Stimulated activated CD4-positive, alpha-beta T cell treated with anti-CD3 and anti-CD28 coated beads, TNF-alpha, amount 100 ng/mL, for 48 hours (primary cell): ENCODE measurements at places on chromosomes 5 and 9.

DNA sequence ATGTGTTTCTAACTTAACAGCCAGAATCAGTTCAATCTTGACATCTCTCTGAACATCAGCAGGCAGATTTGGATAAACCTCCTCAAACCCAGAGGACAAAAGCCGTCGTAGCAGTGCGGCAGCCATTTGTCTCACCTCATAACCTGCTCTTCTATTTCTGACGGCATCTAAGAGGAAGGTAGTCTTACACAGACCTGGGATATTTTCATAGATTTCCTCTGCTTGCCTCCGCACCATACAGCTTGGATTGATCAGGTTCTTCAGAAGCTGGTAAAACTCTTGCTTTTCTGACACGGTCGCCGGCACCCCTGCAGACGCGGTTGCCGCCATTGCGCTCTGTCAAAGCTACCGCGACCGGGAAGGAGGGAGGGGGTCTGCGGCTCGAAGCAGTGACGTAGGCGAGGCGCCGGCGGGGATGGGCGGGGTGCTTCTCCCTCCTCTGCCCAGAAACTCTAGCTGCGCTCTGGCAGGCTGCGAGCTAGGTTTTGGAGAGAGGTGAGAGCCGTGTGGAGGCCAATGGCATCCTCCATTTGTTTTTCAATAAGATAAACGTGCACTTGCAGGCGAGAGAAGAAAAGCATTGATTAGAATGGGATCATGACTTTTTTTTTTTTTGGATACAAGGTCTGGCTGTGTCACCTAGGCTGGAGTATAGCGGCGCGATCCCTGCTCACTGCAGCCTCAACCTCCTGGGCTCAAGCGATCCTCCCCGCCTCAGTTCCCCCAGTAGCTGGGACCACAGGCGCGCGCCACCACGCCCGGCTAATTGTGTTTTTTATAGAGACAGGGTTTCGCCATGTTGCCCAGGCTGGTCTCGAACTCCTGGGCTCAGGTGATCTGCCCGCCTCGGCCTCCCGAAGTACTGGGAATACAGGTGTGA lies at the start of gene RANBP6:
Gene RANBP6, minus strand, starts transcription at position 347 of the 880 bp plus-strand sequence. Its CDS starts 17 bp downstream, at position 330.
- peak; percentile 86 for DNase-seq

DNA sequence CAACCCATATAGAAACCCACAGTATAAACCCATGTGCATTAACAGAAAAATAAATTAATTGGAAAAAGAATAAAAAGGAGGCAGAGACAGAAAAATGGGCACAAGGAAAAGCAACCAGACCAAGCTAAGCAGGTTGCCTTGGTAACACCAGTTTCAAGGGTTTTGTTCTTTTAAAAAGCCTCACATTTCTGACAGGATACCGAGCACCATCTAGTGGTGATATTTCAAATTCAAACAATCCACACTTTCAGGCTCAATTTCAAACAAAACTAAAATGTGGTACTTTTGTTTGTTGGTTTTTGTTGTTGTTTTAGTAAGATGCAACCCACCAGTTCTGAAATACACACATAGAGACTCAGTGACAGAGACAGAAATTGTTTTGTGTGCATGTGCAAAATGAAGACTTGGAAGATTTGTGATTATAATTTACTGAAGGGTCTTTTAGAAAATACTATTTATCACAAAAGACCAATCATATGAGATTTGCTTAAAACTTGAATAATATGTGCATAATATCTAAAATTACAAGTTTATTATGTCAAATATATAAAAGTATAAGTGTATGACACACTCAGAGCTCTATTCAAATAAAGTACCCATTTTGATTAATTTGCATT lies 318.2 kb downstream of the SLCO4C1 start:
- DNase-seq = no peak

DNA sequence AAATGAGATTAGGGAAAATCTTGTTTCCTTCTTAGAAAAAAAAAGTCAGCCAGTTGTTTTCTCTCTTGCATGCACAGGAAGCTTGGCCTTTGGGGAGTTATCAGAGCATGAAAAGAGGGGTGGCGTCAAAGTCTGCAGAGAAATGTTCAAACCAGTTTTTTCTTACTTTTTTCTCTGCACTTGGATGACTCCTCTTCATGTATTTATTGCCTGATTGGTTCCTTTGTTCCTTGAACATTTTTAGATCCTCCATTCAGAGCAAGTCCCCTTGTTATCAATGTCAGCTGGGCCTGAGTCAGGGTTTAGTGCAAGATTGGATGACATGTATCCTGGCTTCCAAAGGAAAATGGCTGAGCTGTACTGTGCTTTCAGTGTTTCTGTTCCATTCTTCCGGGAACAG lies 392.6 kb upstream of the BRINP1 start:
- DNase-seq = no peak

- no peak for DNase-seq
These were observed 7.2 kb downstream of the TAS2R1 start for GRCh38 chr5:9622971-9623421.

DNA sequence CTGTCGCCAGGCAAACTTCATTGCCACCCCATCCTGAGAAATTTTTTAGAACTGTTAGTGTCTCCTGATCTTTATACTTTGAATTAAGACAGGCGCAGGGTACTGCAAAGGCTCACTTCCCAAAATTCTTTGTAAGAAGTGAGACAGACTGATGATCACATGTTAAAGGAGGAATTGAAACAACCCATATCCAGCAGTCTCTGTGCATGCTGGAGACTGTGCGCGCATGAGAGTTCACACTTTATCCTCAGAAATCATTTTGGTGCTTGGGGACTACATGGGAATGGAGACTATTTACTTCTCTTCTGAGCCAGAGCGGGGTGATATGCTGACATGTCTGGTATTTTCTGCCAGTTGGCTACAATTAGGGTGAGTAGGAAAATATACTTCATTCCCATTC lies 91.2 kb downstream of the ZNF474 start:
- DNase-seq = no peak

GRCh38 chr5:169003721-169004541 lies 297.0 kb downstream of the SLIT3 start:
- no peak for DNase-seq

GRCh38 chr5:117776977-117777376 lies 1202.4 kb upstream of the SEMA6A start:
- DNase-seq = no peak

- DNase-seq = no peak
These were observed 123.3 kb downstream of the ZSWIM6 start for GRCh38 chr5:61455179-61456006.

DNA sequence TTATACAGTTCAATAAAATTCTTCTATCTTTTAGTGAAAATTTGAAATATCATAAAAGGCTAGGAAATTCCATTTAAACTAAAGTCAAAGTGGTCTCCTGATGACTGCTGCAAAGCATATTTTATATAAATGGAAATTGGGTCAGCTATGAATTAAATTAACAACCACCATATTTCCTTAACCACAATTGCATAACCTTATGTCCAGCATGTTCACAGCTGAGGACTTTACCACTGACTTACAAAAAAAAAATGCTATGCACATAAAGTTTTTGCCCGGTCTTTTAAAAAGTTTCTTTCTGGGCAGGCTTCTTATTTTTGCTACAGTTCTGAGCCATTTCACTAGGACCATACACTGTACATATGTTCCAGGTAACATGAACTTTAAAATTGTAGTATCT lies 208.6 kb upstream of the RGMB start:
- DNase-seq = no peak

GRCh38 chr5:179168664-179169063 lies 108.5 kb downstream of the ZNF354C start:
- no peak for DNase-seq

DNA sequence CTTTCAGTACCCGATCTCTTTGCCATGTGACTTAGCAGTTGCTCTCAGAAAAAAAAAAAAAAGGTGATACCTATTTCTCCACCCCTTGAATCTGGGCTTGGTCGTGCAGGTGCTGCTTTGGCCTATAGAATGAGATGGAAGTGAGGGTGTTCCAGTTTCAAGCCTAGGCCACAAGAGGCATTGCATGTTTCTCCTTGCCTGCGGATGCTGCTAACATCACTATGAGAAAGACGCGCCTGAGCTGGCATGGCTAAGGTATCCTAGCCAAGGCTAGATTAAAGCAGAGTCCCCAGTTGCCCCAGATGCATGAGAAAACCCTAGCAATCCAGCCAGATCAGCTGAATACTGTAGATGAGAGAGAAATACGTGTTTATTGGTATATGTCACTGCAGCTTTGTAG lies 14.7 kb upstream of the CSF1R start:
- no peak for DNase-seq

GRCh38 chr9:131807144-131807983 lies 67.5 kb upstream of the RAPGEF1 start:
- DNase-seq = no peak

DNA sequence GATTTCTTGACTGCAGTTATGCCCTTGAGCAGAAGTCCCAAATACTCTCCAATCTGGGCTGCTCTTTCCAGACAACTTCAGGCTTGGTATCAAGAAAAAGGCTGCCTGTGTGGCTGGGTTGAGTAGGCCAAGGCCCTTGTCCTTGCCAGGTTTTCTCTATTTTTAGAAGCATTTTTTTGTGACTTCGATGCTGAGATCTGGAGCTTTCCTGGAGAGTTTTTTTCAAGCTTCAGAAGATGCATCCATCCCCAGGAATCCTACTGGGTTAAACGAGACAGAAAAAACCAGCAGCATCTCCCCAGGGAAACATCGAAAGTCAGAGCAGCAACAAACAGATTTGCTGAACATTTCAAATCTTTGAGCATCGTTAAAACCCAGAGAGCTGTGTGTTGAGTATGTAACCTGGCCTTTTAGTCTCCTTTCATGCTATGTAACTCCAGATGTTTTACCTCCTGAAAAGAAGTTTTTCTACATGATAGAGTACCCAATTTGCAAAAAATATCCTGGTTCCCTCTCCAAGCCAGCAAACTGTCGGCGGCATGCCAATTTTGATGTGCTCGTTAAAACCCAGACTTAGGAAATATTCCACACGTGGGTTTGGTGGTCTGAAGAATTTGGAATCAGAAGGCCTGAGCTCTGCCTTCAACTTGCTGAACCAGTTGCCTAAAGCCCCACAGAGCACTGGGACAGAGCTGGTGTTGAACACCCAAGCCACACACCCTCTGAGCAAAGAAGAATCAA lies 98.1 kb upstream of the ALDH1B1 start:
- DNase-seq = no peak

DNA sequence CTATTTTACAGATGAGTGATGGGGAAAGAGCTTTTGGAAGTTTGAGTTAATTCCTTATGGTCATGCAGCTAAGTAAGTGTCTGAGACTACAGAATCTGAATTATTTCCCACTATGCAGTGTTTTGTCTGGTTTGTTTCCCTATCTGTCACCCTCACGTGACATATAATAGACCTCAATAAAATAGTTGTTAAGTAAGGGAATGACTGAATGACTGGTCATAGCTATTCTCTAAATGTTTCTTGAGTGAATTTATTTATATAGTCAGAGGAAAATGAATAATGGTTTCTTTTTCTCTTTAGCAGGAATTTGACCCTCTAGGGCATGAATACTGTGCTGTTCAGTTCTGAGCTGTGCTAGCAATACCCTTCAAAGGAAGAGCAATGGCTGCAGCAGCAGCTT lies 10.3 kb downstream of the TRIM32 start:
- DNase-seq = no peak

- DNase-seq = no peak
These were observed 15.8 kb downstream of the F2RL2 start for GRCh38 chr5:76607353-76607871.

- no peak for DNase-seq
These were observed 55.3 kb upstream of the SPATA31E1 start for GRCh38 chr9:87827341-87827740.

- no peak for DNase-seq
These were observed at the start of gene FREM1 for GRCh38 chr9:14909961-14910805. TSS of gene FREM1 (minus strand) at chr9:14910428. CDS start at chr9:14868977, 41,451 bp downstream.

DNA sequence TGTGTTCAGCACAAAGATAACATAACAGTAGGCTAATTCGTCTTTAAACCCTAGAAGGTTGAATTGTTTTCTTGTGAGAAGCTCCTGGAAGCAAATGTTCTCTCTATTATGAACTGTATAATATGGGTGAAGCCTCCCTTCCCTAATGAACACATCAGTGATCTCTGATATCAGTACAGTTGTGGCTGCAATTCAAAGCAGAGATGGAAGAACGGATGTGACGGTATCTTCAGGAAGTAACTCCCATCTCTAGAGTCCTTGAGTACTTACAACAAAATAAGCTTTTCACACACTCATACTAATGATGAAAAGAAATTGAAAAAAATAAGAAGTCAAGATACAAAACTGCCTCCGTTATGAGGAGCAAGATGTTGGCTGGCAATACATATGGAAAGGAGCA lies 4.5 kb downstream of the HCN1 start:
- DNase-seq = no peak

- no peak for DNase-seq
These were observed 9.7 kb downstream of the PCDH1 start for GRCh38 chr5:141868541-141868940.

DNA sequence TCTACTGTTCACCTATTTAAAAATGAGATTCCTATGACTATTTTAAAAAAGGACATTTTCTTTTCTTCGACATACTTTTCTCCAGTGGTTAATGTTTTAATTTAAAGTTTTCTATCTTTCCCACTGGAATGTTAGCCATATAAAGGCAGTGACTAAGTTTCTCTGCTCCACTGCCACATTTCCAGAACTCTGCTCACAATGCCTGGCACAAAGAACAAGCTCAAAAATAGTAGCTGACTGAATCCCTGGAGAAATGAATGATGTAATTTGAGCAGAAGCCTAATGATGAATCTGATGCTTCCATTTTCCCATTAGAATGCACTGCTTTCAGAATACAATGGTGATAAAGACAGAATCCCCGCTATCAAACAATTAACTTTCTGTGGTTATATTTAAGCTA lies 817.8 kb downstream of the MTRR start:
- no peak for DNase-seq

DNA sequence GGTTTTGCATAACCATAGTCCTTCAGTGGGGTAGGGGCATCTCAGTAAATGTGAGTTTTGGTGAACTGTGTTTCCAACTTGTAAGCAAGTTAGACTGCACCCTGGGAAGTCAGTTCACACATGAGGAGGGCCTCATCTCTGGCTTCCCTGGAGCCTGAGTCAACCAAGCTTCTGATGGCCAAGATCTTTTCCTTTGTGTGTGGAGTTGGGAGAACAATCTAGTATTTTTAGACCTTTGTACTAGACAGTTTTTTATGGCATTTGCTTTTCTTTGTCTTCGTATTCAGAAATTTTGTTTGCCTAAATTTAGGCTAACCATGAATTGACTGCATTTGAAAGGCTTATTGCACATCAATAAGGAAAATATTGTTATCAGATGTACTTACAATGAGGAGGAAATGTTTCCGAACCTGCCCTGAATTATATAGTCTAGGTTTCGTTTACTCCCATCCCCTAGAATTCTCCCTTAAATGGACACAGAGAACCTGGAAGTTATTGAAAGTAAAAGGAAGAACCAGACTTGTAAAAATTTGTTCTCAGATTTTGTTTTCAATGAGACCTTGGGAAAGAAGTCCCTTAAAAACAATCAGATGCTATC lies 204.6 kb downstream of the AOPEP start:
- no peak for DNase-seq

DNA sequence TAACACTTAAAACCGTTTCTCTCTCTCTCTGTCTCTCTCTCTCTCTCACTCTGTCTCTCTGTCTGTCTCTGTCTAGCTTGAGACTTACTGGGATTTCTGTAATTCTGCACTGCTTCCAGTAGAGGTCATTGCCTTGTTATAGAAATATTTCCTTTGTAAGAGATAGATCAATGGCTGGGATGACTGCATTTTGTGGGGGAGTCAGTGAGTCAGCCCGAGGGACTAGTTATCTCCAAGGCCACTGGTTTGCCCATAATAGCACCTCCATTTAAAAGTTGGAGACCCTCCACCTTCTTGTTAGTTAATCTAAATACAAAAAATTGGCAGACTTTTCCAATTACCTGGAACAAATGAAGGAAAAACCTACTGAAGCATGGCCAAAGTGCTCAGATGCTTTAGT lies 547.2 kb downstream of the LRRC70 start:
- no peak for DNase-seq

- DNase-seq = no peak
These were observed 25.1 kb downstream of the ERAP2 start for GRCh38 chr5:96901384-96901783.
